ENCODE measurements at places on chromosomes 1 and 21. TPM values are rescaled to one million over a fixed set of nuclear protein-coding genes. Genes with fewer than 3 reads are reported as not detected.

The OR2L2 gene
- under 0.01 TPM for total RNA-seq

GRCh38 chr1:170200621-170201397, 55.0 kb downstream of the NTMT2 start:
- H3K4me3 ChIP-seq = peak overlapping the region; percentile 53
- peak overlapping the region; percentile 52 for H3K27ac ChIP-seq
- peaks cover 14% of the 10 kb centered on the region for H3K4me1 ChIP-seq
- DNase-seq = peak; percentile 26

- H3K27me3 ChIP-seq = peaks cover under 1% of the 10 kb centered on the region
- no peak overlapping the region for H3K4me3 ChIP-seq
- H3K27ac ChIP-seq = no peak overlapping the region
- H3K4me1 ChIP-seq = peaks cover 7% of the 10 kb centered on the region
- no peaks in the 10 kb centered on the region for H3K36me3 ChIP-seq
Measured at GRCh38 chr1:155043301-155043702, 7.8 kb upstream of the ADAM15 start.

The TNFAIP8L2 gene
- total RNA-seq = not detected

DNA sequence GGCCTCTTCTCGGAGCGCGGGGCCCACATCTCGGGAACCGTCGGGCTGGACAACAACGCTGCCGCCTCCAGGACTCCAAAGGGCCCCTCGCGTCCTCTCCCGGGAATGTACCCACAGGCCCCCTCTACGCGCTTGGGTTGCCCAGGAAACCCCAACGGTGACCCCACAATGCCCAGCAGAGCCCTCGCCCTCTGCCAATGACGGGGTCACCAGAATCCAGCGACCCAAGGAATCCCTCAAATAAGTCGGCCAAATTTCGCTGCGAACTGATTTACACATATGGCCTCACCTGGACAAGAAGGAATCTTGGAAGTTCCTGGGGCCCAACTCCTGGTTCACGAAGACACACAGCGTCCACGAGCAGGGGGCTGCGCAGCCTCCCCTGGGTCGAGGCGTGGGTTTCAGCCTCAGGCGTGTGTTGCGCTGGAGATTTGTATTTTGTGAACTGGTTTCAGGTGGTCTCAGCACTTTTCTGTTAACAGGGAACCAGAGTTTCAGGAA, 78.1 kb downstream of the DESI2 start:
- H3K36me3 ChIP-seq = no peaks in the 10 kb centered on the region
- peak overlapping the region; percentile 75 for H3K4me3 ChIP-seq
- no peak for DNase-seq
- no peak overlapping the region for H3K27ac ChIP-seq

All from osteoblast (primary cell).